ENCODE measurements at places on chromosomes 7 and 10.

DNA sequence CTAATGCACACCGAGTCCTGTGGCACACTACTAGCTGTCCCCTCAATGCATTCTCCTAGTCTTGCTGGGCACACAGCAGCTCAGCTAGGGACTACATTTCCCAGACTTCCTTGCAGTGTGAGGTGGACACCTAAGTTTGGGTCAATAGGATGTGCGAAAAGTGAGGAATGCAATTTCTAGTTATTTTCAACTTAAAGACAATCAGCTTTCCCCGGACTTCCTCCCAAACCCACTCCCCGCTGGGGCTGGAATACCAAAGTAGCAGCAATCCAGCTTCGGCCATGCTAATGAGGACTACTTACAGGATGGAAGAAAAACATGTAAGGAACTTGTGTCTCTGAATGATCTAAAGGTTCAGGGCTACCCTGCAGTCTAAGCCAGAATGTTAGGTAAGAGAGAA is 286.4 kb upstream of the LRRN3 start:
- no peak for DNase-seq

DNA sequence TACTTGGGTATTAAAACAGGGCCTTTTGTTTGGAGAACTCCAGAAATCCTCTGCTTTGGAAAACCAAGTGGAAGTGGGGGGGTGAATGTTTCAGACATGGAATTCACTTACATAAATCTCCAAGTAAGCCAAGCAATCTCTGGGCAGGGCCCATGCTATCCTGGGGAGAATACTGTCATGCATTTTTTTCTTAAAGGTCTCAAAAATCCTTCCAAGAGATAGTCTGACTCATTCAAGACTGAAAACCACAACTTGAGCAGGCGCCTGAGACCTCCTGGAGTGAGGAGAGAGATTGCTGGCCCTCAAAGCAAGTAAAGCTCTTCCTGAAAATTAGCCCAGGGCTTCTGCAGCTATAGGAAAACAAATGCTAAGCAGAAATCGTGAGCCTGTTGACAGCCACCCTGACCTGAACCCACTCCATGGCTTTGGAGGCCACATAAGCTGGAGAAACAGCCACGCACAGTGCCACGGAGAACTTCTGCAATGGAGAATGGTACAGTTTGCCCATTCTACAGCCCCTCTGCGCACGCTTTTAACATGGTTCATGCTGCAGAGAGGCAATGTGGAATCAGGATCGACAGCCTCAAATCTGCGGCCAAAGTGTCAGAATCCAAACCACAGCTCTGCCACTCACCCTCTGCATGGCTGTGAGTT is 203.1 kb upstream of the AUTS2 start:
- DNase-seq = no peak

DNA sequence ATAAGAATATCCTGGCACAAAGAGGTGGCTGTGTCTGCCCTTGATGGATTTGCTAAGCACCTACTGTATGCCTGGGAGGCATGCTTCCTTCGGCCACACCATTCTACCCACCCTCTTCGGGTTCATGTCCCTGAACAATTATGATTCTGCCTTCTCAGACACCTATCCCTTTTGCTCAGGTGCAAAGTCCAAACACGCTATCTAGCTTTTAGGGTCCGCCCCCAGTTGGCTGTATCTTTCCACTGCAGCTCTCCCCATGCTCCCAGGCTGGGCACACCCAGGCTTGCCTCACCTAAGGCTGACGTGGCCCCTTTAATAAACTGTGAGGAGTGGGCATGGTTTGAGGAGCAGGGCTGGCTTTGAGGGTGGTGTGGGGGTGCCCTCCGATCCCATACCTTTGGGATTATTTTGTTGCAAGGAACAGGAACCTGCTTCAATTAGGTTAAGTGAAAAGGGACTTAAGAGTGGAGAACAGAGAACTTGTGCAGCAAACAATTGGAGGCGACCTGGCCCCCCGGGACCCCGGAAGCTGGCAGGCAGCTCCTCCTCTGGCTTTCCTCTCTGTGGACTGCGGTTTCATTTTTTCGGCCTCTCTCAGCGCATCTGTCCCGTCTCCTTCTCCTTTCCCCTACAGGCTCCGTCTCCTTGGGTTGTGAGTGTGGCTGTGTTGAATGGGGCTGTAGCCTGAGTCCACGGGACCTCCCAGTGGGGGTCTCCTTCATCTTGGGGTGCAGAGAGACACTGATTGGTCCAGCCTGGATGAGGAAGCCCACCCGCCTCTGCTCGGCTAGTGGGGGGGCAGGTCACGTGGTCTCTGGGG is 3.8 kb downstream of the CLIP2 start:
- DNase-seq = no peak

DNA sequence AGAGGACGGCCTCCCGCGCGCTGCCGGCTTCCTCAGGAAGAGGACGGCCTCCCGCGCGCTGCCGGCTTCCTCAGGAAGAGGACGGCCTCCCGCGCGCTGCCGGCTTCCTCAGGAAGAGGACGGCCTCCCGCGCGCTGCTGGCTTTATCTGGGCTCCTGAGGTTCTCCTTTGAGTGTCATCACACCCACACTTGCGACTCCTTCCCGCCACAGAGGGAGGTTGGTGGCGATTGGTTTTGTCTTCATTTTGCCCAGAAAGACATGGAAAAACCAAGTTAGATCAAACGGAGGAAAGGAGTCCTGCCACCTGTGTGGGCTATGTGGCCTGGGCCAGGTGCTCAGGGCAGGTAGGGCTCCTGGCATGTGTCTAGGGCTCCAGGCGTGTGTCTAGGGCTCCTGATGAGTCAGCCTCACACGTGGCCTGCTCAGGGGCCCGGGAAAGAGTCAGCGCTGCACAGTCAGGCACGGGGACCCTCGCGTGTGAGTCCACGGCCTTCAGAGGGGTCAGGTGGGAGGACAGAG is 138.0 kb downstream of the VIPR2 start:
- DNase-seq = no peak

DNA sequence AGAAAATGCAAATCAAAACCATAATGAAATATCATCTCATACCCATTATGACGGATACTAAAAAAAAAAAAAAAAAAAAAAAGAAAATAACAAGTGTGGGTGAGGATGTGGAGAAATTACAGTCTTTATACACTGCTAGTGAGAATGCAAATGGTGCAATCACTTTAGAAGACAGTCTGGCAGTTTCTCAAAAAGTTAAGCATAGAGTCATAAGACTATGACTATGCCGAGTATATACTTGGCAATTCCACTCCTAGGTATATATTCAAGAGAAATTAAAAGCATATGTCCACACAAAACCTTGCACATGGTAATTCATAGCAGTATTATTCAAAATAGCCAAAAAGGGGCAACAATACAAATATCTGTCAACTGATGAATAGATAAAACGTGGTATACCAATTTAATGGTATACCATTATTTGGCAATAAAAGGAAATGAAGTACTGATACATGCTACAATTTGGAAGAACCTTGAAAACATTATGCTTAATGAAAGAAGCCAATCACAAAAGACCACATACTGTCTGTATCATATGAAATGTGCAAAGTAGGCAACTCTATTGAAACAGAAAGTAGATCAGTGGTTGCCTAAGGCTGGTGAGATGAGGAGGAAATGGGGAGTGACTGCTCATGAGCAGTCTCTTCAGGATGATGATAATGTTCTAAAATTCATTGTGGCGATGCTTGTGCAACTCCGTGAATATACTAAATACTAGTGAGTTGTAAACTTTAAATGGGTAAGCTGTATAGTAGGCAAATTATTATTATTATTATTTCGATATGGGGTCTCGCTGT is 90.1 kb upstream of the NANOS1 start:
- no peak for DNase-seq

- no peak for DNase-seq
Measured at GRCh38 chr10:35546824-35547225, 58.3 kb upstream of the GJD4 start.

DNA sequence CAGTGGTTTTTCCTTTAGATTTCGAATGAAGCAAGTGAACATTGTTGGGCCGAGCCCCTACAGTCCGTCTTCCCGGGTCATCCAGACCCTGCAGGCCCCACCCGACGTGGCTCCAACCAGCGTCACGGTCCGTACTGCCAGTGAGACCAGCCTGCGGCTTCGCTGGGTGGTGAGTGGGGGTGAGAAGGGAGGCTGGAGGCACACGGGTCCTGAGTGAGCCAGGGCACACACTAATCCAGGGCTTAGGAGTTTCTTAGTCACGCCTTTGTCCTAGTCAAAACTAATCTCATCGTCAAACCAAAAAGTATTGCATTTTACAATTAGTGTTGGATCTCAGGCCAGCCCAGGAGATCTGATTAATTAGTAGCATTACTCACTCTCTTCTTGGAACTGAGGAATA is 568.8 kb upstream of the FOXK1 start:
- no peak for DNase-seq
